GM18507 (cell line): ENCODE measurements at places on chromosomes 5 and 9.

GRCh38 chr5:132483101-132483500 lies 7.5 kb downstream of the IRF1 start:
- no peak for DNase-seq

DNA sequence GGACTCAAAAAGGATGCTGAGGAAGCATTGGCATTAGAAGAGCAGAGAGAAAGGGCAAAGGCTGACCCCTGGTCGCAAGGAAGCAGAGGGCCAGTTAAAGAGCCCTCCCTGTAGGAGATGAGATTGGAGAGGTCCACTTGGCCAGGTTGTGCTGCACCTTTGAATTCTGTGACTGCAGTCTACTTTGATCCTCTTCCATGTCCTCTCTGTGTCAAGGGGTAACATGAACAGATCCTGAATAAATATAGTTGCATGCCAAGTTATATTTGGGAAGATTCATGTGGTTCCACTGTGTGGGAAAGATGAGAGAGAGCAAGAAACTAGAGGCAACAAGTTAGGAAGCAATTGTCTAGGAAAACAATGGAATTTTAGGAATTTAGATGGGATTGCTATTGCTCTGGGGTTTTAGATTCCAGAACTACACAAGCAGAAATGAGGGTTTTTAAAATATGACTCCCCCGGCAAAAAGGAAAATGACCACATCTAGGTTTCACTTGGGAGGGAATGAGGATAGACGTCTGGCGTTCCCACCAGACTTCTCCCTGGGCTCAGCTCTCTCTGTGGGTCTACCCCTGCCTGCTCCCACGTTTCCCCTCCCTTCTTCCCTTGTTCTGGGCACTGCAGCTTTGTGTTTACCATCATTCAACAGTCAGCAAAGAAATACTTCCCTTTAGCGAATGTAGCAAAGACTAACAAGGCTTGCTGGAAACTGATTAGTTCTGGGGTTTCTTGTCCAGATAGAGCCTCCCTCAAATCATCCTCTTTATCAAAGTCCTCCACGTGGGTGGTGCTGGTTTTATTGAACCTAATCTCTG lies 63.6 kb downstream of the SNX18 start:
- no peak for DNase-seq

GRCh38 chr5:143793249-143793648 lies 18.7 kb upstream of the HMHB1 start:
- no peak for DNase-seq

DNA sequence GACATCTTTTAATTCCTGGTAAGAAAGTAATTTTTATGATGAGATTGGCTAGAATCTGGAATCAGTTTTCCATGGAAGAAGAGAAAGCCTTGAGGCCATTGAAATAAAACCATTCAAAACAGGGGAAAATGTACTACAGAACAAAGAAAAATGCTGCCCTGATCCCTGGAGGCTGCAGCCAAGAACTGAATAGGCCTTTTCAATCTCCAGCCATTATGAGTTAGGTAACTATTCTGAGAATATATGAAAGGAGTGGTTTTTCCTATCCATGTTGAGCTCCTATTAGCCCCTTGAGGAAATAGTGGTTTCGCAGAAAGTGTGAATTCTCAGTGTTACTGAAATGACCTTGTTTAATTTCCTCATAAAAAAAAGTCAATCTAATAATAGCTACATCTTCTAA lies 408.5 kb upstream of the GRAMD2B start:
- DNase-seq: no peak

DNA sequence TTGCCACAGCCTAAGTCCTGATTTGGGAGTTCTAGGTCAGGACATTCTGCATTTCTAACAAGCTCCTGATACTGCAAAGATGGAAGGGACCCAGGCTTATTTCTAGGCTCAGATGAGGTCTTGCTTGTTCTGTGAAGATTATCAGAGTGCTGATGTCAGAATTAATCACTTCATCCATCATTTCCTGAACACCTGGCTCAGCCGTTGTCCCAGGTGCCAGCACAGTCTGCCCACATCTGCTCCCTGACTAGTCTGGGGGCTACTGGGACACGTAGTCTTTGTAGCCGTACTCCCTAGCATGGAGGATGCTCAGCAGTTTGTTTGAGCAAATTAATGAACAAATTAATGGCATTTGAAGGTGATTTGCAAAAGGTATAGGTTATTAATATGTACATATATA lies 17.9 kb upstream of the SPINK4 start:
- no peak for DNase-seq

DNA sequence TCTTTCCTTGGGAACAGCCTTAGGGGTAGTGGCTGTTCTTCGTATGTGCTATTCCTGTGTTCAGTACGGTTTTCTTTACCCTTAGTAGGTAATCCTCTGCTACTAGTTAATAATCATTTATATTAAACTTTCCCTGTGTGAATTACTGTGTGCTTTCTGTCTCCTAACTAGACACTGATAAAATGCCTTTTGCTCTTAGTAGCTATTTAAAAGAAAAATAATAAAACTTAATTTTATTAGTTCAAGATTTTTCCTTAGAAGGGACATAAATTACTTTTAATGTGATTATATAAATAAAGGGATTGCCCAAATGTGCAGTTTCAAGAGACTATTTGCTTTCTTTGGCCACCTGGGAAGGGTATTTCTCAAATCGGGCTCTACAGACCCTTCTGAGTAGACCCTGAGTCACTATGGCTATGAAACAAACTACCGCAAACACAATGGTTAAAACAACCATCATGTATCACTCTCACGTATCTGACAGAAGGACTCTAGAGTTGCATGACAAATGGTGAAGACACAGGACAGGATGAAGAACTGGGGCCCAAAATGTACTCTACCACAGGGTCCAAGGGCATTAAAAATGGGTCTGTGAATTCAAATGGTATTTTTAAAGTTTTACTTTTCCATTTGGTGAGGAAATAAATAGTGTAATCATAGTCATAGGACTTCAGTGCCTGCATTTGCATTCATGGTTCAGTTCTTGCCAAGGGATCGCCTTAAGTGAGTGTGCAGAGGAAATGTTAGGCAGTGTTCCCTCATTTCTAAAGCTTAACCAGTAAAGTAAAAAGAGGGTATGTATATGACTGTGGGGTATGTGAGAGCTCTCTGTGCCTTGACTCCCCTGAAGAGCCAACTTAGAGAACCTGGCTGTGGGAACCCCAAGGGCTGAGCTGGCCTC lies 97.0 kb downstream of the TSSK1B start:
- DNase-seq: no peak

DNA sequence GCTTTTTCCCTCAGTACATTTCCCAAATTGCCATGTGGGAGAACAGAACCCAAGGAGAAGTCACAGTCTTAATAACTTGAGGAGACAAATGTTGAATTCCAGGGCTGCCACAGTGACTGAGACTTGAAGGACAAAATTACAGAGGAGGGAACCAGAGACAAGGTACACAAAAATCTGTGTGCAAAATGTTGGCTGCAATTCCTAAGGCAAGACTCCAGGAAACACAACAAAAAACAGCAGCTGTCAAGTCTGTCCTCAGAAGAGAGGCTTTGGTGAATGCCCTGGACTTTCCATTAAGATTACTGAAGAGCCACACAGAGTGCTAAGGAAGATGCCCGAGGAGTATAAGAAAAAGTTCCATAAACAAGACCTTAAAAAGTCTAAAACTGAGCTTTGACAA lies 21.1 kb downstream of the AP3B1 start:
- no peak for DNase-seq

DNA sequence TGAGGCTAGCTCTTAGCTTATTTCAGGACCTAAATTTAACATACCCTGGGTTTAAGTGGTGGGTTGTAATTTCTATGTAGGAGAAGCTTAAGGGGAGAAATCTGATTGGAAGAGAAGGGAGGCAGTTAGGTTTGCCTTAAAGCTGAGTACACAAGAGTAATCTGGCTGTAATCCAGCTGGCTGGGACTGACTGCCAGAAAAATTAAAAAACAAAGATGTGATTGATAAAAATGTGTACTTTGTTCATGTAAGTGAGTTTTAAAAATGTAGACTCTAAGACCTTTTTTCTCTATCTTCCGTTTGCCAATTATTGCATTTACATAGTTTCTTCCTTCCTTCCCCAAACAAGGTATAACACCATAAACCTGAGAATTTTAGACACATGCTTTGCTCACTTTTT lies 17.5 kb upstream of the MSMP start:
- no peak for DNase-seq

- no peak for DNase-seq
Measured at GRCh38 chr9:132168347-132168746, 6.5 kb downstream of the NTNG2 start.

- DNase-seq: no peak
Measured at GRCh38 chr5:58453306-58453705, 6.6 kb downstream of the PLK2 start.

DNA sequence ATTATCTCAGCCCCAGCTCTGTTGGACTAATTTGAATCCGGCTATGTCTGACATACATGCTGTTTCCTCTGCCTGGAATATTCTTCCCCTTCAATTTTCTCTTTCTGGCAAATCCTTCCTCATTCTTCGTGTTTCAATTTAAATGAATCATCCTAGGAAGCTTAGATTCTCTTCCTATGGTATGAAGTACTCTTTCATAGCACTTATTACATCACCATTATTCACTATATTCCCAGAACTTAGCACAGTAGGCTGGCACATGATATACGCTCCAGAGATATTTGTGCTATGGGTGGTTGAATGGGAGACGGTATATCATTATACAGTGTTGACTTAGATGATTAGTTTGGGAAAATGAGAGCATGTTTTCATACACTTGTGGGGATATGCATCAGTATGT lies 91.0 kb upstream of the JAK2 start:
- no peak for DNase-seq

- no peak for DNase-seq
Measured at GRCh38 chr5:121285801-121286521, 565.7 kb upstream of the FTMT start.

GRCh38 chr9:130029223-130029973 lies 13.6 kb downstream of the FNBP1 start:
- DNase-seq: no peak

DNA sequence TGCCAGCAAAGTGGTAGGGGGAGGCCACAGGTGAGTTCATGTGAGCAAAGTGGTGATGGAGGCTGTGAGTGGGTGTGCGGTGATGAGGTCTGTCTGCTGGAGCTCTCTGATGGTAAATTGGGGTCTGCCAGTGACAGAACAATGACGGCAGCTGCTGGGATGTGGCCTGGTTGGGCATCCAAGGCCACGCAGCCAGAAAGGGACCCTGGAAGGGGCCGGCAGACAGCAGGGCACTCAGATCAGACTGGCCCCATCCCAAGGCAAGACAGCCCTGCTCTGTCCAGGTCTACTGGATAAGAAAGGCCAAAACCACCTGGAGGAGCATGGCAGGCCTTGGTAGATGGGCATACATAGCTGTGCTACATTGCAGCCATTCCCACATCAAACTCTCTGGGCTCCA lies 412.9 kb upstream of the RGMB start:
- DNase-seq: no peak

- DNase-seq: no peak
Measured at GRCh38 chr9:126461029-126461428, 134.4 kb downstream of the MVB12B start.

GRCh38 chr9:115292584-115293279 lies 174.8 kb upstream of the TNC start:
- DNase-seq: no peak

GRCh38 chr5:32329395-32329834 lies 16.7 kb upstream of the MTMR12 start:
- DNase-seq: peak; percentile 66

- peak; percentile 62 for DNase-seq
Measured at GRCh38 chr5:67206929-67207328, 10.3 kb upstream of the CD180 start.

DNA sequence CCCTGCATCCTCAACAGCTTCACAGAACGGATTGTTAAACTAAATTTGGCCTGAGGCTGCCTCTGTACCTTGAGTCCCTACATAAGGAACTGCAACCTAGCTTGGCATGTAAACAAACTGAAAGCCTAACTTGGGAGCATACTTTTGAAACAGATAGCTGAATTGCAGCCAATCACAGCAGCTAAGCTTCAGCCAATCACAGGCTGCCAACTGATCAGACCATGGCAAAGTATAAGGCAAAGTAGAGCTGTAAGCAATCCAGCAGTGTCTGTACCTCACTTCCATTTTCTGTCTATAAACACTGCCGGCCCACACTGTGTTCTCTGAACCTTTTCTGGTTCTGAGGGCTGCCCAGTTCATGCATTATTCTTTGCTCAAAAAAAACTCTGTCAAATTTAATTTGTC lies 8.9 kb upstream of the ZNF483 start:
- DNase-seq: no peak

- DNase-seq: no peak
Measured at GRCh38 chr9:127444921-127445850, 6.0 kb downstream of the RPL12 start.

GRCh38 chr9:114790521-114790920 lies 15.3 kb downstream of the TNFSF15 start:
- no peak for DNase-seq

DNA sequence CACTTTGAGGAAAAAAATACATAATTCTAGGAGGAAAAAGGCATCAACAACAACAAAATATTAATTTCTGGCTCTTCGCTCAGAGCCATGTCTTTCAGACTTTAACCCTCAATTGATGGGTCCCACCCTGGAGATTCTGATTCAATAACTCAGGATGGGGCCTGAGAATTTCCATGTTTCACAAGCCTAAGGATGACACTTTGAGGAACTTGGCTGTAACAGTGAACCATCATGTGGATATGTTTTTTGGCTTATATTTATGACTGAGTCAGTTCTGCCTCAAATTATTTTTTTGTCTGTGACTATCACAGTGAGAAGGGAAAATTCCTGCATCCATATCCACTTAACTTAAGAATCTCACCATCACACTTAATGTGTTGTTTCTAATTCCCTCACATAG lies 504.6 kb downstream of the RASEF start:
- no peak for DNase-seq

GRCh38 chr9:74742191-74742790 lies 145.4 kb downstream of the TRPM6 start:
- DNase-seq: no peak

DNA sequence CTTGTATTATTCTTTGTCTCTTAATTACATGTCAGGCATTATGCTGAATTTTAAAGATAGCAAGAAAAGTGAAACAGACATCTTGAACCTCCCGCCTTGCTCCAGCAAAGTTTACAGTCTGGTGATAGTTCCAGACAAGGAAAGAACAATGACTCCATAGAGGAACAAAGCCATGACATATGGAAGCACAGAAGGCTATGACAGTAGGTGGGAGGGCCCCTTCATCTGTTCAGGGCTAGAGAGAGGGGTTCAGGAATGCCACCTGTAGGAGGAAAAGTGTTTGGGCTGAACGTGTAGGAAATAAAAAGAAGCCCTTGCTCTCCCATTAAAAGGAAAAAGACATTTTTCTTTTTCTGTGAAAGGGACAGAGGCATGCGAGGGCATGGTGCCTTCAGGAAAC lies 315.6 kb downstream of the TRIM32 start:
- DNase-seq: no peak
